Suprapubic skin (tissue), 4 donors: ENCODE measurements at places on chromosomes 1 and 21. TPM values are rescaled to one million over a fixed set of nuclear protein-coding genes. Genes with fewer than 3 reads are reported as not detected.

- H3K36me3 ChIP-seq: peaks cover under 1% of the 10 kb centered on the region
- peak overlapping the region; percentile 47 for H3K27ac ChIP-seq
- peaks cover 66% of the 10 kb centered on the region for H3K4me1 ChIP-seq
- H3K4me3 ChIP-seq: peak overlapping the region; percentile 88
- no peaks in the 10 kb centered on the region for H3K27me3 ChIP-seq
These were observed 1.2 kb downstream of the GPR153 start for GRCh38 chr1:6259491-6260362.

GRCh38 chr1:44305962-44306422 lies 49.1 kb downstream of the ERI3 start:
- H3K27ac ChIP-seq: no peak overlapping the region
- DNase-seq: no peak
- no peaks in the 10 kb centered on the region for H3K27me3 ChIP-seq

XCL1 gene
- total RNA-seq: not detected

FCGR1A gene
- total RNA-seq: not detected

GRCh38 chr1:156347331-156347730 lies 9.0 kb downstream of the TSACC start:
- no peak overlapping the region for H3K4me3 ChIP-seq
- H3K27ac ChIP-seq: no peak overlapping the region
- H3K4me1 ChIP-seq: no peaks in the 10 kb centered on the region
- DNase-seq: no peak
- H3K36me3 ChIP-seq: no peaks in the 10 kb centered on the region

CLCNKA gene
- not detected for total RNA-seq

DPH5 gene
- total RNA-seq: 15.8 TPM
